ELR (cell line): ENCODE measurements at places on chromosomes 4 and X.

- DNase-seq: no peak
Observed at GRCh38 chr4:133668061-133668851, 519.2 kb downstream of the PCDH10 start.

GRCh38 chr4:122577808-122578781 lies 42.8 kb downstream of the IL21 start:
- DNase-seq: peak; percentile 62

GRCh38 chr4:165088366-165088765 lies 24.3 kb downstream of the TMEM192 start:
- no peak for DNase-seq

GRCh38 chr4:38152721-38153386 lies 192.7 kb downstream of the PTTG2 start:
- no peak for DNase-seq

DNA sequence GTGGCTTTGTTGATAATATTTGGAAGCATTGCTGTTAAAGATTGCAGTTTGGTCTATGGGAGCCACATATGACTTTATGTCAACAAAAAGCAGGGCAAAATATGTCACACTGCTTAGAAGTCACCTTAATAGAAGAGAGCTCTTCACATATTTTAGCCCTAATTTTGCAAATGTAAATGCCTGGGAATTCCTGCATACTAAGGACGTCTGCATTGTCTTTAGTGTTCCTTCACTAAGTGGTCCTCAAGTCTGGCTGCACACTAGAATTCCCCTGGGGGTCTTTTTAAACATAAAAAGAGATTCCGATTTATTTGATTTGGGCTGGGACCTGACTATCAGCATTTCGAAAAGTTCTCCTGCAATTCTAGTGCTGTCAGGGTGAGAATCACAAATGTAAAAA lies 495.1 kb upstream of the FAM241A start:
- DNase-seq: no peak

- DNase-seq: no peak
Observed at GRCh38 chr4:83331956-83332355, 2.7 kb downstream of the HPSE start.

DNA sequence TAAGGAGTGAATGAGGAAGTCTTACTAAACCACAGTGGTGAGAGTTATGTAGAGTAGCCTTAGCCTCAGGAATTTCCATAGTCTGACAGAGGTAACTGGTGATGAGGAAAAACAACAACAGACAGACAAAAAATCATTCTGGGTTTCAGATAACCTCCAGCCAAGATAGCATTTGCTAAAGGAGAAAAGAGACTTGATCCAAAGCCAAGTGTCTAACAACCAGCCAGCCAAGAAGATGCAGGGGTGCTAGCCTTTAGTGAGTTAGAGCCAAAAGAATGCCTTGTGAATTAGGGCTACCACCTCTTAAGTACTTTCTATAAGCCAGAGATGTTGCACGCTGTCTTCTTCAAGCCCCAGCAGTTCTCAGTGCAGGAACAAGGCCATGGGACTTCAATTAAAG lies 478.0 kb upstream of the CPEB2 start:
- no peak for DNase-seq

GRCh38 chr4:38684271-38684670 lies 20.3 kb downstream of the KLF3 start:
- no peak for DNase-seq

DNA sequence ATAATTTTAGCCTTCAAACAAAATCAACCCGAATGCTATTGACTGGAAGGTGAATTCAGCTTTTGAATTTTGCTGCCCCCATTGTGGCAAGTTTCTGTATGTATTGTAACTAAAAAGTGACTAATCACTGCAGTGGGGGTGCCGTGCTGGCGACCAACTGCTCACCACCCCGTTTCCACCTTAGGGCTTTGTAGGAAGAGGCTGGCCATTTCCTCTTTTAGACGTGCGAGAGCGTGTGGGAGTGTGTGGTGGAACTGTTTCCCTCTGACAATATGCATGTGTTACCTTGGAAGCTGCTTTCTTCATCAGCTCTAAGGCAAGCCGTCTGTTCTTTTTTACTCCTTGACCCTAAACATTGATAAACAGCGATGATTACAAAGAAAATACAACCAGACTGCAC lies 78.8 kb downstream of the SEL1L3 start:
- no peak for DNase-seq

- DNase-seq: peak; percentile 11
Observed at GRCh38 chr4:40183615-40184411, 13.0 kb upstream of the RHOH start.

DNA sequence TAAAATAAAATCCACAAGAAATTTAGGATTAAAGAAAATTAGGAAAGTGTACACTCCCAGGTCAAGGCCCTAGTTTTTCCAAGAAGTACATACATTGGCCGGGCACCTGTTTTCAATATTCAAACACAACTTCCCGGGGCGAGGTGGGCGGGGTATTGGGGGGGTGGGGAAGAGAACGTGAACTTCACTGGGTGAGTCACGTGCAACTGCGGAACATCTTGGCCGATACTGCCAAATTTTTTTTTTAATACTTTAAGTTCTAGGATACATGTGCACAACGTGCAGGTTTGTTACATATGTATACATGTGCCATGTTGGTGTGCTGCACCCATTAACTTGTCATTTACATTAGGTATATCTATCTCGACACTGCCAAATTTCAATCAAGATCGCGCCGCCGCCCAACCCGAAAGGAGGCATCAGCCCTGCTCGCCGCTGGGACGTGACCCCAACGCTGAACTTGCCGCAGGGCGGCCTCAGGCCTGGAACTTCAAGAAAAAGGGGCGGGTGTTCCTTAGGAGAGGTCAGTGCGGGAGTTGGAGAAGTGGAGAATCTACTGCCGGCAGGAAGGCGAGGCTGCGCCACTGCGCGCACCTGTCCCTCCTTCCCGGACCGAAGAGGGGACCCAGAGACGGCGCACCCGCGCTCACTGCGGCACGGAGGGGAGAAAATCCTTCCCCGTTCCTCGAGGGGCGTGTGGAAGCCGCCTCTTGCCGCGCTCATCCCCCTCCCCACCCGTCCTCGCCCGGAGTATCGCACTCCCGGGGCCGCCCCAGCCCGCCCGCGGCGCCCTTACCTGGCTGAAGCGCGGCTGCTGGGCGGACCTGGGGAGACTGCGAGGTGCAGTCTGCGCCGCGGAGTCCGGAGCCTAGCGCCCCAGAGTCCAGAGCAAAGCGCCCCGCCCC lies at the start of gene TEC:
Gene TEC, minus strand, starts transcription at position 883 of the 905 bp plus-strand sequence. CDS start 41,224 bp downstream, outside the sequence.
- peak; percentile 77 for DNase-seq

- DNase-seq: peak; percentile 4
Observed at GRCh38 chr4:113248320-113248719, 198.9 kb downstream of the ANK2 start.

GRCh38 chr4:122908223-122908622 lies 14.2 kb downstream of the NUDT6 start:
- no peak for DNase-seq

DNA sequence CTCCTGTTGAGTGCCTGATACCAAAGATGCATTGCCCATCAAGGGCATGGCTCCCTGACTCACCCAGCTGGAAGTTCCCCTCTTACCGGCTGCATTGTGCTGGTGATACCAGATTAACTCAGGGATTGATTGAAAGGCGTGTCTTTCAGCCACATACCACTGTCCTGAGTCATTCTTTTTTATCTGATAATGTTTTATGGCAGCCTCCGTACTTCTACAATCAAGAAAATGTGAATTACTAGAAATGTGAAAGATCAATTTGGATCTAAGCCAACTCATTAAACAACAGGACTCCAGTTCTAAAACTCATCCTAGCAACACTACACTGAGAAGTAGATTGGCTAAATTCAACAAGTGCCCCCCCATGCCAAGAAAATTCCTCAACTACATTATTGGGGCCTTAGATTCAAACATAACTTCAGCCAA lies 40.0 kb downstream of the TXK start:
- DNase-seq: peak; percentile 84

DNA sequence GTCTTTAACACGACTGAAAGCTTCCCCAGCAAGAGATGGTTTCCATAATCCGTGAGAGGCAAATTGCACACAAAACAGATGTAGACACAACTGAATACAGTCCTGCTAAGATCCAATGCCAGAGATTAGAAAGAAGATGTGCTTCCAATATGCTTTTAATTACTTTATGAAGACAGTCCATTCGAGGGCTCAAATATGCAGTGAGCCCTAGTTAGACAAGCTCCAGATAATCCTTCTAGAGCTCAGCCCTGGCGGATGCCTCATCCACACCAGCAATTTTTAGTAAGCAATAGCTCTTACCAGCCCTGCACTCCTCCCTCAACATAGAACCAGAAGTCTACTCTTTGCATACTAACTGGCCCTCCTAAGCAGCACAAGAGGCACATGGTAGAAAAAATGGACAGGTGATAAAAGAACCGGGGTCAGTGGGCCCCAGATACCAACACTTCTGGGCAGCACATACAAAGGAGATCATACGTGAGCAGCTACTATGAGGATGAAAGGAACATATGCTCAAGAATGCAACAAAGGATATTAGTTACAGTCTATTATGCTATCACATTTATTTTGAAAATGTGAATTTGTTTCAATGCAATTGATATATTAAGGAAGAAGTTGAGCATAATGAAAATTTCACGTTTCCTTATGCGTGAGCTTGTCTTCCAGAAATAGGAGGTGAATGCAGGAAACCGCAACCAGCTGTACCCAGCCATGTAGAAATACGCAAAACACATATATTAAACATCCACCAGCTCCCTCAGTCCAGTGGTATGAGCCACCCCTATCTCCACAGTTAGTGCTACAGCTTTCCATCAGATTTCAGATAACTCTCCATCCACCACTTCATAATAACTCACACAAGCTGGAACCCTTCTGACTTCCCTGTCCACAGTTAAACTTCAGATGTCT lies 34.3 kb downstream of the GPC4 start:
- DNase-seq: no peak

DNA sequence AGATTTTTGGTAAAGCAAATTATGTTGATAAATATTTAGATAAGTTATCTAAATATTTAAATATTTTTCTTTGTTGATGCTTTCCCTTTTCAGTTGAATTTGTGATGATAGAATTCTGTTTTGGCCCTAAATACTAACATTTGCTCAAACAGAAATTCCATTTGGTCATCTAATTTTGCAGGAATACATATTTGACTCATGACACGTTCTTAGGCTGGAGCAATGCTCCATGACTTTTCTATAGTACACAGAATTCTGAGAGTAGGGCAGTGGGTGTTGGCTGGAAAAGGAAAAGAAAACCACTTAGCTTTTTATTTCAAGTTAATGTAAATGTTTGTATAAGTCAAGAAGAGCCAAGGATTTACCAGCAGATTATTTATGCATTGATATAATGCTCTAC lies 58.6 kb upstream of the GK2 start:
- no peak for DNase-seq

DNA sequence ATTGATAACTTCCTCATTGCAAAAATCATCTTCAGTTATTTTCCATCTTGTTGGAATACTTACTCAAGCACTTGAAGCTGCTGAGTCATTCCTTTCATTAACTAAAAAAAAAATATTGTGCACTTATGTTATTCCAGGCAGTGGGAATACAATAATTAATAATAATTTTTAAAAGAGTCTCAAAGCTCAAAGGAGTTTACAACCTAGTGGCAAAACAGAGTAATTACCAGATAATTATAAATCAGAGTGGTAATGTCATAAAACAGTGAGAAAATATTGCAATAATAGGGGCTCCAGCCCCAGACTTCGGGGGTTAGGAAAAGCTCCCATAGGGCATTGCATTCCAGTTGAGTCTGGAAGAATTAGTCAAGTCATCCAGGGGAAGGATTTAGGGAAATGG lies 79.6 kb downstream of the DDX53 start:
- DNase-seq: no peak

GRCh38 chr4:15586066-15586465 lies 69.1 kb downstream of the FBXL5 start:
- DNase-seq: no peak

DNA sequence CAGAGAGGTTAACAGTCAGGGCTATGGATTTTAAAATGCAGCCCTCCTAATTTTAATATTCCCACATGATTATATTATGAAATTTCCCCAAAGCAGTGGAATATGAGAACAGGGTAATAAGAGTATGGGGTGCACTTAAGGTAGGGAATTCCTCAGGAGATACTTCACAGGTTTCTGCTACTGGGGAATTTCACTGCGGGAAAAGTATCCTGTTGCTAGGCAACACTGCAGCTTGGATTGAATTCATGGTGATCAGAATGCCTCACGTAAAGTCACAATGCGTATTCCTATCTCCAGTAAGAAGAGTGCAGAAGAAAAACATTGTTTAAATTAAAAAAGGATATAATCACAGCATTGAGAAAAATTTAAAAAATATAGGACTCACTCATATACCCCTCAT lies 398.1 kb upstream of the RPS6KA3 start:
- no peak for DNase-seq

- DNase-seq: no peak
Observed at GRCh38 chr4:147078875-147079658, 133.4 kb upstream of the TTC29 start.

GRCh38 chr4:16594128-16594527 lies 304.3 kb downstream of the LDB2 start:
- no peak for DNase-seq

DNA sequence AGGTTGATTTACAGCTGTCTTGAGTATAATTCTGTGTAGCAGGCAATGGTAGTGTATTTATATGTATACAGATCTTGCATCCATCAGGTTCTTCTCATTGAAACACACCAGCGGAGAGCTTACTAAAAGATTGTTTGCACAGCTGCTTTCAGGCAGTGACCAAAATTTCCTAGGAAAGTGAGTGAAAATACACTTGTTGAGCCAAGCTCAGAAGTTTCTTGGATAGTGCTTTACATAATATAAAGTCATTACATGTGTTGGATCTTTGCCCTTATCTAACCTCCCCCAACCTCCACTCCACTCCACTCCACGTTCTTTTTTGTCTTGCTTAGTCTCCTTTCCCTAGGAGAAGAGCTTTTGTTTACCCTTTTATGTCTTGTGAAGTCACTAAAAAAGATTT lies 34.1 kb downstream of the CNKSR2 start:
- DNase-seq: no peak

DNA sequence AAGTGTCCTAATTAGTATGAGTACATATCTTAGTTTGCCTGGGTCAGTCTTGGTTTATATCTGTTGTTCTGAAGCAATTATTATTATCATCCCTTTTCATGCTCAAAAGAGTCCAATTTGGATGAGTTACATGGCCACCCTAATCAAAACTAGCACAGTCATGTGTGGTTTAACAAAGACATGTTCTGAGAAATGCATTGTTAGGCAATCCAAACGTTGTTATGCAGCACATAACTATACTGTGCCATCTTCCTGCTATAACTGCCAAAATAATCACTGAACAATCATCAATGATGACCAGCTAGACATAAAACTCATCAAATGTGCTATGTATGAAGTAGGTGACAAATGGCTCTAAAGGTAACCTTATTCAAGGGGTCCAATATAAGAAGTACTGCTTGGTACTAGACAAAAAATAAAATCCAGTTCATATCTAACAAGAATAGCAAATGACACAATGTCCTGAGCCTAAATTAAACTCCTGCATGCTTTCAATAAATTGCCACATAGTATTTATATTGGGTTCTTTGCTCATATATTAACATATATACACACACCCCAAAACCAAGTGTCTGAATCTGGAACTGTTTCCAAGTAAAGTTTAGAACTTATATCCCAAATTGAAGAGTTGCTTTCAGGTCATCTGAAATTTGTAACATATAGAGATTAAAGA lies 41.9 kb downstream of the CNOT6L start:
- DNase-seq: no peak

- DNase-seq: no peak
Observed at GRCh38 chrX:106875151-106875550, 28.0 kb downstream of the RIPPLY1 start.
